Fibroblast of skin of left biceps (primary cell): ENCODE measurements at places on chromosomes 2 and 18.
A peak's percentile ranks its signal among the peaks of the same experiment; 100 is the strongest.

GRCh38 chr2:112253261-112253815 lies 1.5 kb downstream of the ZC3H8 start:
- DNase-seq = no peak

- DNase-seq = no peak
These were observed 195.5 kb downstream of the ANKRD30BL start for GRCh38 chr2:131966256-131966655.

GRCh38 chr2:218130377-218130776 lies 4.5 kb downstream of the CXCR2 start:
- DNase-seq = no peak

- DNase-seq = peak; percentile 54
These were observed 241.6 kb upstream of the FN1 start for GRCh38 chr2:215677481-215677880.
